ENCODE measurements at places on chromosomes 4 and X.

DNA sequence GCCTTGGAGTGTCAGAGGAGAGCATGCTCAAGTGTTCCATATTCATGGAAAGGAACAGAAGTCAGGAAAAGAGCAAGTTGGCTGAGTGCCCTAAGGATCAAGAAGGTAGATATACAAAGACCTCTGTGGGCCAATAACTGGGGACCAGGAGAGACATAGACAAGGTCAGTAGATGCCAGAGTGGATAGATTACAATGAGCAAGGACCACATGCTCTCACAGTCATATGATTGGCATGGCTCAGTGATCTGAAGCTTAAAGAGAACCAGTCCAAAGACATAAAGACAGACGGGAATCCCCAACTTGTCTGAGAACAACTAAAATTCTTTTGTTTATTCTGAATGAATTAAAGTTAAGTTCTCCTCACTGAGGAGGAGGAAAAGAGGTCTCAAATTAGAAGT lies 289.7 kb downstream of the HS3ST1 start:
- no peak for DNase-seq

- DNase-seq: no peak
Measured at GRCh38 chr4:188821500-188821899, 682.3 kb downstream of the TRIML1 start.

DNA sequence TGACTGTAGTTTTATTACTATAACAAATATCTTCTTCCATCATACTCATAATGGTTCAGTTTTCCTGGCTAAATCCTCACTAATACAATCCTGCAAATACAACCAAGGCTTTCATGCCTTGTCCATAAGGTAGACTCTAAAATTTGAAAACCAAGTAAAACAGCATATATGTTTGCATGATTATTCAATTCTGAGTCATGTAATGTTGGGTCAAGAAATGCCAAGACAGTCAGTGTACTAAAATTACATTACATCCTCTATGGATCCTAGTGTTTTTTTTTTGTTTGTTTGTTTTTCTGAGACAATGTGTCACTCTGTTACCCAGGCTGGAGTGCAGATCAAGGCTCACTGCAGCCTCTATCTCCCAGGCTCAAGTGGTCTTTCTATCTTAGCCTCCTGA lies 38.6 kb upstream of the TEX13D start:
- no peak for DNase-seq

DNA sequence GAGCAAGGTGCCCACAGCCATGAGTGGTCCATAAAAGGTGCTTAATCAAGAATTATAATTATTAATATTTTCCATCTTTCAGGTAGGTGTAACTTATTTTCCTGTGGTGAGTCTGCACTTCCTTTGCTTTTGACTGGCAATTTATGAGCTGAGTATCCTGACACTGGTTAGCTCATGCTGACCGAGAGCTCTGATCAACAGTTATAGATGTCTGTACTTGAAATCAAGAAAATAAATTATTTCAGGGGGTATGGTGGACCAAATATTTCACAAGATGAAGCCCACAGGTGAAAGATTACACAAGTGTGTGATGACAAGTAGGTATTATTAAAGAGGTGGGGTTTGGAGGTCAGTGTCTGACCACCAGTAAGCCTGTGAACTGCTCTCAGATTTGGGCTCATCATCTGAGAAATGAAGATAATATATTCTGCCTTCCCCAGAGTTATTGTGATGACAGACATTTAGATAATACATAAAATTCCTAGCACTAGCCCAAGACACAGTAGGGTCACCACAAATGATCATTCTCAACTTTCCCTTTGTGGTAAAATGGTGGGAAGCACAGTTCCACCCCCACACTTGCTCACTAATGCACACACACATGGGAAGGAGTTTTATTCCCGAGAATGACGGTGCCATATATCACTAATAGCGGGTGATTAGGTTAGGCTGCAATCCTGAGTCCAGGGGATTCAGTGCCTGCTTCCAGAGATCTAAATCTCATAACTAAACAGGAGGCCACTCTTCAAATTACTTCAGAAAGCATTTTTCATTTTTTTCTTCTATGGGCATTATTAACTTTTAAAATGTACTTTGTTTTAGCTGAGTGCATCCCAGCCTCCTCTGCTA lies 34.0 kb upstream of the PACRGL start:
- DNase-seq: no peak

GRCh38 chr4:10178763-10179162 lies 62.2 kb upstream of the WDR1 start:
- no peak for DNase-seq

- no peak for DNase-seq
Measured at GRCh38 chr4:54728368-54728767, 70.6 kb downstream of the KIT start.

GRCh38 chrX:17443556-17443955 lies 68.6 kb downstream of the NHS start:
- no peak for DNase-seq

DNA sequence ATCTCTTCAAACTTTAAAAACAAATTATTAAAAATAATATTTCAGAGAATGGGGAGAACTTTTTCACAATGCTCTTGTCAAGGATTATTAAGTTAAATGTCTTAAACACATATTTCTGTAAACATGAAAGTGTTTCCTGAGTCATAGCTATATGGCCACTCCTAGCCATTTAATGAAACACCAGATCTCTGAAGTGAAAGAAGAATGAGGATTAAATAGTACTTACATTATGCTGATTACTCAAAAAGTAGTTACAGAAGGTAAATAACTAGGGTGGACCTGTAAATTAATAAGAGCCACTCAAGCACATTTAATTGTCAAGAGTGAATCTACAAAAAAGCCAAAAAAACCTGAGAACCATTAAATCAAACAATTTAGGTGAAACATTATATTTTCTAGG lies 57.6 kb upstream of the GALNT7 start:
- DNase-seq: no peak

DNA sequence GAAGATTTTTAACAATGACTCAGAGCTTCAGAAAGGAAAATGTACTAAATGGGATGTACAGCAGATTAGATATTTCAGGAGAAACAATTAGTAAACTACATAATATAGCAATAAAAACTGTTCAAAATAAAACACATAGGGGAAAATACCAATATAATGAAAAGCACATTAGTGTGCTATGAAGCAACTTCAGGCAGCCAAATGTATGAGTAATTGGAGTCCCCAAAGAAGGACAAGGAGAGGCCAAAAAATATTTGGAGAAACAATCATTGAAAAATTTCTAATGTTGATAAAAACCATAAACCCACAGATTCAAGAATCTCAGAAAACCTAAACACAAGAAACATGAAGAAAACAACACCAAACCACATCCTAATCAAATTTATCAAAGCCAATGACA lies 129.3 kb upstream of the CHRDL1 start:
- no peak for DNase-seq

GRCh38 chr4:82782626-82783345 lies 15.8 kb downstream of the SCD5 start:
- no peak for DNase-seq

GRCh38 chr4:56314207-56314915 lies 72.9 kb downstream of the AASDH start:
- DNase-seq: no peak

DNA sequence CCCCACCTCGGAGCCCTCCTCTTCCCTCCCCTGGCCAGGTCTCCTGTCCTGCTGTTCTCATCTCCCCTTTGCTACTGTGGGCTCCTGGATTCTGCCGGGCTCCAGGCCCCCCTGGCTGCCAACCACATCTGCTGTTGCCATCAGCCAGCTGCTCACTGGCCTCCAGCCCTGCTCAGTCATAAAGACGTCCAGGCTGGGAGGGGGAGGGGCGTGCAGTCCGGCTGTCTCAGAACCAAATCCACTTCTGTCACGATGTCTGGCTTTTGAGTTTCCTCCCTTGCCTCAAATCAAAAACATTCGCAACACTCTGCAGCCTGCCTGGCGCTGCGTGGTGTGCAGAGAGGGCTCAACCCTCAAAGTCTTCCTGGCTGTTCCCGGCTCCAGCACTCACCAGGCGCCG lies 7.1 kb downstream of the RASL11B start:
- DNase-seq: no peak

- no peak for DNase-seq
Measured at GRCh38 chrX:126485409-126485808, 67.2 kb downstream of the DCAF12L1 start.

- DNase-seq: no peak
Measured at GRCh38 chrX:138756234-138756633, 44.7 kb upstream of the FGF13 start.

- DNase-seq: no peak
Measured at GRCh38 chr4:18185491-18185890, 163.9 kb upstream of the LCORL start.

GRCh38 chr4:4541040-4541631 lies 712 bp downstream of the STX18 start:
- no peak for DNase-seq

DNA sequence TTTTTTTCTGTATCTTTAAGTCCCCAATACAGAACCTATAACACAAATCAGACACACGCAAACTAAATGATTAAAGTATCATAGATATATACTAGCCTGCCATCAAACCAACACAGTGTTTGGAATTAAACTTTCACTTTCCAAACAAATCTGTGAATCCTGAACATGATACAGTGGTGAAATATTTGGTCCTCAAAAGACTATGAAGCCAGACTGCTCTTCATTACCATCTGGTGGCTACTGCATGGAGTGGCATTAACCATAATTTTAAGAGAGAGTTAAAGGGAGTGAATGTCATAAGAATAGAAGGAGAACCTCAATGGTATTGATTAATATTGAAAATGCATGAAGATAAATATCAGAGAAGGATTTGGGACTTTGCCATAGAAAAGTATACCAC lies 9.2 kb upstream of the GABRA4 start:
- no peak for DNase-seq

GRCh38 chr4:67122029-67122428 lies 423.3 kb downstream of the CENPC start:
- no peak for DNase-seq

- no peak for DNase-seq
Measured at GRCh38 chr4:176601124-176601523, 191.6 kb downstream of the VEGFC start.

DNA sequence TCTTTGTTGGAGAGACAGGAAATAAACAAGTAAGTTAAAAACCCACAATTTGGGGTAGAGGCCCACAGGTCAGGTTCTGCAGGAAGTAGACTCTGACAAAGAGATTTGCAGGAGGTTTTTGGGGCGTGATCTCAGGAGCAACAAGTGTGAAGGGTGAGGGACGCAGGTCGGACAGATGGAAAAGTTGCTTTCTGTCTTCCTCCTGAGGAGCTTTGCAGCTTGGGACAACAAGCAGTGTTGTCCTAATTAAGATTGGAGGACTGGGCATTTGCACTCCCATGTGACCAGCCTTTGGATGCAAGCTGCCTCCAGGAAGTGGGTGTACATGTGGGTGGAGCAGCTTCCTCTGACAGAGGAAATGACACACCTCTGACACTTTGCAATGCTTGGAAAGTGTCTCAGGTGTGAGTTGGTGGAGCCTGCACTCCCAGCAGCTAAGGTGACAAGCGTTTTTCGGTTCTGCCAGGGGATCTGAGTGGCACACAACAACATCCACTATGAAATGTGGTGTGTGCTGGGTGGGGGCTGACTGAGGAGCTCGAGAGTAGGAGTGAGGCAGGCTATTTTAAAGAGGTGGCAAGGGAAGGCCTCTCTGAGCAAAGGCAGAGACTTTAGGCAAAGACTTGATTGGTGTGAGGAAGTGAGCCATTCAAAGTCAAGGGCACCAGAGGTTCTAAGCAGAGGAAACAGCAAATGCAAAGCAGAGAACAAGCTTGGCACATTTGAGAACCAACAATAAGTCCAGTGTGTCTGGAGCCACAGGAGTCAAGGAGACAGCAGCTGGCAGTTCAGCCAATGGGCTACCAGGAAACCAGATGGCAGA lies 339.8 kb upstream of the GATB start:
- peak; percentile 44 for DNase-seq

GRCh38 chrX:25144043-25144940 lies 128.5 kb upstream of the ARX start:
- DNase-seq: no peak

- DNase-seq: no peak
Measured at GRCh38 chr4:147480502-147480890, 401 bp upstream of the EDNRA start.

- DNase-seq: no peak
Measured at GRCh38 chr4:5446595-5447226, 261.6 kb downstream of the EVC2 start.

GRCh38 chr4:8453957-8454356 lies 13.4 kb downstream of the TRMT44 start:
- DNase-seq: no peak

- no peak for DNase-seq
Measured at GRCh38 chrX:131881194-131881593, 141.9 kb upstream of the STK26 start.

DNA sequence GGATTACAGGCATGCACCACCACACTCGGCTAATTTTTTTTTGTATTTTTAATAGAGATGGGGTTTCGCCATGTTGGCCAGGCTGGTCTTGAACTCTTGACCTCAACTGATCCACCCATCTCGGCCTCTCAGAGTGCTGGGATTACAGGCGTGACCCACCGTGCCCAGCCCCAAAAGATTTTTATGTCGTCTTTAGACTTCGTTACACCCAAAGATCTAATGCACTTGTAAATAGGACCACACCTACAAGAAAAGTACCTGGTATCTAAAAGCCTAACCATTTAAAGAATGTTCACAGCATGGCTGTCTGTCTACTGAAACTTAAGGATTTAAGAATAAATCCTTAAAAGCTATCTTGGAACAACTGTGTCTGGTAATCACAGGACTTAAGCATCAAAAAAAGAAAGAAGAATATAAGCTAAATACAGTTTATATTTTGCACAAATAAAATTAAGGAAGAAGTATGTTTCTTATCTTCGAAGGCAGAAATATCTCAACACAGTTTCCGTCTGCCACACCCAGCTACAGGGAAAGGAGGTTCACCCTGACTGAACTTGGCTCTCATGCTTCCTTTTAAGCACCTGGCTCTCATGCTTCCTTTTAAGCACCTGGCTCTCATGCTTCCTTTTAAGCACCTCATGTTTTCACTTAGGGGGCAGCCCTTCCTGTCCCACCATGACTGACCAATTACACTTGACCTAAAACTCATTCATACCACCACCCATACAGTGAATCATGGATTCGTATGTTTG lies 92.0 kb upstream of the STS start:
- DNase-seq: no peak

DNA sequence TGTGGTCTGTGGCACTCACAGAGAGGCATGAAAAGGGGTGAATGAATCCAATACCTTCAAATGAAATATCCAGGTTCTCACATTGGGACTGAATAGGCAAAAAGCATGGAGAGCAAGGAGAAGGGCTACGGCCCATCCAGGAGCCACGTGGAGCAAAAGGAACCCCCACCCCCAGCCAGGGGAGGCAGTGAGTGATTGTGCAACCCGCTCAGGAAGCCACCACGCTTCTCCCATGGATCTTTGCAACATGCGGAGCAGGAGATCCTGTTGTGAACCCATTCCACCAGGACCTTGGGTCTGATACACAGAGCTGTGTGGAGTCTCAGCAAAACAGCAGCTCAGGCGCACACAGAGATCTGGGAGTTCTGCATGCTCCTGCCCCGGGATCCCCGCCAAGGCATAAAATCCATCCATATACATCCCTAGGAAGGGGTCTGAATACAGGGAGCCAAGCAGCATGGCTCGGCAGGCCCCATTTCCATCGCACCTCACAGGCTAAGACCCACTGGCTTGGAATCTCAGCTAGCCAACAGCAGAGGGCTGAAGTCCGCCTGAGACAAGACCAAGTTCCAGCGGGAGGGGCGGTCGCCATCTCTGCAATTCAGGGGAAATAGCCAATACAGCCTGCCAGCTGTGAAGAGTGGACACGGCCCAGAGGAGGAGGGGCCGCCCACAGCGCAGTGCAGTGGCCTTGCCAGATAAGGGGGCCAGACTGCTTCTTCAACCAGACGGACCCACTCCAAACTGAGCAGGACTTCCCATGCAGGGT lies 80.2 kb downstream of the FGF16 start:
- DNase-seq: no peak

- no peak for DNase-seq
Measured at GRCh38 chr4:83574247-83574646, 38.3 kb downstream of the GPAT3 start.

All from stimulated activated CD8-positive, alpha-beta memory T cell treated with anti-CD3 and anti-CD28 coated beads, Interleukin-7, amount 100 ng/mL, for 1 hour (primary cell).